ENCODE measurements at places on chromosomes 12 and 14.

DNA sequence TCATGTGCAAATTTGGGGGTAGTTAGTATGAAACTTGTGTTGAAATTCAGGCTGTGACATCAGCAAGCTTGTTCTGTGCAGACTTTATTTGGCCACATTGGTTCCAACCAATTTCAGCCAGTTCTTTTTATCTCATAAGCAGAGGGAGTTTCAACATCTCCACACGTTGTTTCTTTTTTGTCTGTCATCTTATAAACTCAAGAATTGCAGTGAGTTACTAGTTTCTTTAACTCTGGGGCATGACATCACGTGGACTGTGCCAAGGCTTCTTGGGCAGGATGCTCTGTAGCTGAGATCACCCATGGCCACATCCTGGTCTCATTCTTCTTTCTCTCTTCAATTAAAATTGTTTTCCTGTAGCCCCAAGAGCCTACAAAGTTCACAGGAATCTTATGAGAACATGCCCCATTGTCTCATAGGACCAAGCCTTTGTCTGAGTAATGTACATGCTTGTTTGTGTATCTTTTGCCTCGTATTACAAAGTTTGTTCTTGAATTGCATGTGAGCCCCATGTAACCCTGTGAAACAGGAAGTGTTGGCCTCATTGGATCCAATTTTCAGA, 982.0 kb upstream of the TMEM132C start:
- no peak for DNase-seq

DNA sequence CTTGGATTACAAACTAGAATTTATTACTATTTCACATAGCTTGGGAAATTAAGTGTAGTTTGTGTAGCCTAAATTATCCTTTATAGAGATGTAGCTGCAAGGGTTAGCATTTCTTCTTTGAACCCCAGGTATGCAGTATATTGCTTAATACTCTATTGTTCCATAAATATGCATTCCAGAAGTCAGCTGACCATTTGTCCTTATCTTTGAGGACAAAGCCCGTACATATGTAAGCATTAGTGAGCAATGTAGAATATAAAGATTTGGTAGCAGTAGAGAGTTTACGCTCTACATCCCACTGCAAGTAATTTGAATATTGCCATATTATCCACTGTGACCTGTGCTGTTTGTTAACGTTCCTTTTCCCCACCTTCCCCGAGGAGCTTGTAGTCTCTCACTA, 26.9 kb downstream of the PPM1A start:
- DNase-seq: no peak

DNA sequence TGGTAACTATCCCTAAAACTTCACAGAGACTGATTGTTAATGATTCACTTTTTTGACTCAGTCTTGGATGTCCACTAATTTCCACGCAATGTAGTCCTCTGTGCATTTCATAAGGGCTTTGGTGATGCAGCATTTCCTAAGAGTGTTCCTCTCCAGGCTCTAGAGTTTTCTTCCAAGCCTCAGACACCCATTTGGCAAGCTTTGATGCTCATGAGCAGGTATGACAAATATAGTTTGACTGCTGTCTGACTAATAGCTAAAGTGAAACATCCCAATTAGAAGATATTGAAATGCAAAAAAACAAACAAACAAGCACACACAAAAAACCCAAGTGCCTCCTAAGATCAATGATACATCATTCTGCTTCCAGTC, 1.5 kb upstream of the VAMP1 start:
- DNase-seq: no peak

DNA sequence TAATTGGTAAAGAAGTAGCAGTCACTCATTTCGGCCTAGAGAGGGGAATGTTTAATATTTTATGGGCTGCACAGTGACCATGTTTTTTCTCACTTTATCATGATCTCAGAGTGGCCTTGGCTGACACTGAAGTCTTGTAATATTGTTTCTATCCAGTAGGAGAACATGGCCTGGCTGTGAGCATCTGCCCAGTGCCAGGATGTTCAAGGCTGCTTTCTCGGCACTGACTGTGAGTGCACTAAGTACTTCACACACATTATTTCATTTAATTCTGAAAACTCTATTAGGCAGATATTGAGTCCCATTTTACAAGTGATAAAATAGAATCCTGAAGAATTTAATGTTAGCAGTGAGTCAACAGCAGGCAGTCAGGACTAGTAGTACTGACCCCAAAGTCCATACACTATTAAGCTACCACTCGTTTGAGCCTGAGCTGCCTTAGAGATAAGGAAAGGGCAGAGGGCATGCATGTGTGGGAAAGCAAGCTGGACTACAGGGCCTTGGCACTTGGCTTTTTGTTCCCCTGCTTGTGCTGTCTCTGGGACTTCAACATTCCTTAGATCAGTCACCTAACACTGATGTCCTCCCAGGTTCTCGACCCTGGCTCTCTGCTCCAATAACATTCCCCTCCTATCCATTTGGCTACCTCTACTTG, 42.2 kb upstream of the APPL2 start:
- no peak for DNase-seq

- no peak for DNase-seq
These were observed 13.9 kb upstream of the RPH3A start for GRCh38 chr12:112777387-112778310.

DNA sequence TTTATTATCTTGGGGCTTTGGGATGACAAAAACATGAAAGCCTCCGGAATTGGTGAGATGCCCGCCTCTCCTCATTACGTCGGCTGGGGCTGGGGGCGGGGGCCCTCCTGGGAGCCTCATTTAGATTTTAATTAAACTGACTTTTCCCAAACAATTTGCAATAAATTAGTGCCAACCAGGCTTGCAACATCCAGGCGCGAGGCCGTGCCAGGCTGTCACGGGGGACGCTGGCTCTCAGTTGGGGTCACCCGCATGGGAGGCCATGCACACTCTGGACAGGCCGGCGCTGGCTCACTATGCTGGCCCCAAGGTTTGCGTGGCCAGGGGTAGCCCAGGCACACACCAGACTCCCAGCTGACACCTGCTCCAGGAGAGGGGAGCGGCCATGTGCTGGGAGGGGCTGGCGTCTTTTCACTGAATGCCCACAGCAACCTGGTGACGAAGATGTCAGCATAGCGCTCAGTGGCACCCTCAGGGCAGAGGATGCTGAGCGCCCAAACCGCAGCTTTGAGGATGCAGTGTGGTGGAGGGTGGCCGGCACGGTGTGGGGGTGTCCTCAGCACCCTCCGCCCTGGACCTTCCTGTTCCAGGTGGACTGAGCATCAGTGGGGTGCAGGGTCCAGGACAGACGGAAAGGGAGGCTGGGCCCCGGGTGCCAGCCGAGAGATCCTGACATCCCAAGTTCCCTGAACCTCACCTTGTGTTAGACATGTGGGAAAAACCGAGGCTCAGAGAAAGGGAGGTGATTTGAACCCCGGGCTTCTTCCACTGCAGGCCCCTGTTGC, 190.8 kb upstream of the C14orf180 start:
- DNase-seq: no peak

GRCh38 chr14:92783813-92784431, 10.2 kb upstream of the GOLGA5 start:
- DNase-seq: no peak

DNA sequence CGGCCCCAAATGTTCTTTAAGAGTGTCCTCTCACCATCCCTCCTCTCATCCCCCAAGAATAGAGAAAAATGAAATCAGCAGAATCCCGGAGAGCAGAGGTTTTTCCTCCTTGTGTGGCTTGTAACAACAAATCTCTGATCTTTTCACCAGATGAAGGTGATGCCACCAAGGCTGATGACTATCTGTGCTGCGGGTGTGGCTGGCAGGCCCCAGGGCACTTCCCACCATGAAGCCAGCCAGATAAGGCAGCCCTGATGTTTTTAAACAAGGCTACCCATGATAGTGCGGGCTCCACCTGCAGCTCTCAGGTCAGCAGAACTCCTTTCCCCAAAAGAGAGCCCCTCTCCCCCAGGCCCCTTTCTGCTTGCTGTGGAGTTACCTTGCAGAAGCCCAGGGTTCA, 58.0 kb upstream of the PARP11 start:
- DNase-seq: no peak

DNA sequence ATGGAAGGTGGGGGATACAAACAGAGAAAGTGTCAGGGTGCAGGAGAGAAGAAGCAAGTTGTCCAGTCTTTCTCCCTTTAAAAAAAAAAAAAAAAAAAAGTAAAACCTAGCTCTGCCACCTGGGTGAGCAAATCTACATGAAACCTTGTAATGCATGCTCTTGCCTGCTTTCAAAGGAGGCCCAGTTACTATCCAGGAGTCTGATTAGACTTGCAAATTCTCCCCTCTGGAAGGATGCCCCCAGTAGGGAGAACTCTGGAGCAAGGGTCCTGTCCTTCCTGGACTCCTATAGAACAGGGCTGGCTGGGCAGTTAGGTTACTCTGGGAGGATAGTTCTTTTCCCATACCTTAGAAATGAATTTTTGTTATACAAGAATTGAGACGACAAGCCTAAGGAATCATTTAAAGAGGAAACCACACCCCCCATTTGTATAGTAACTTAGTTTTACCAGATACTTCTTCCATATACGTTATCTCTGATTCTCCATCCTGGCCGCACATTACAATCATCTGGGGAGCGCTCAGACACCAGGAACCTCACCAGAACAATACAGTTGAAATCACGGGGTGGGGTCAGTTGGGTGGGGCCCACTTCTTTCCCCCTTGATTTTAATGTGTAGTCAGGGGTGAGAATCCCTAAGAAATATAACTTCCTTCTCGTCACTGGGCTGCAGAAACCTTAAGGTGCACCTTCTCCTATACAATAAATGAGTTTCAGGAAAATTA, 30.5 kb downstream of the RAB35 start:
- DNase-seq: no peak

- DNase-seq: no peak
These were observed 505 bp downstream of the KCNC2 start for GRCh38 chr12:75208856-75209811.

DNA sequence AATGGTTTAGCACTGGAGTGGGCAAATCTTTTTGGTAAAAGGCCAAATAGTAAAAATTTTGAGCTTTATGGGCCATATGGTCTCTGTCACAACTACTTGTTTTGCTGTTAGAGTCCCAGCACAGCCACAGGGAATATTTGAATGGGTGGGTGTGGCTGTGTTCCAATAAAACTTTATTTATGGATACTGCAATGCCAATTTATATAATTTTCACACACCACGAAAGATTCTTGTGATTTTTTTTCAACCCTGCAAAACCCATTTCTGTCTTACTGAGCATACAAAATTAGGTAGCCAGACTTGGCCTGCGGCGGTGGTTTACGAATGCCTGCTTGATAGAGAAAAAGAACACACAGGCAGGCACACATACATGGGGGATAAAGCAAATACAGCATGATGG, 28.3 kb downstream of the TMEM120B start:
- no peak for DNase-seq

- no peak for DNase-seq
These were observed 18.5 kb upstream of the KRT80 start for GRCh38 chr12:52210186-52210924.

- no peak for DNase-seq
These were observed 8.1 kb upstream of the RNF34 start for GRCh38 chr12:121391619-121392324.

DNA sequence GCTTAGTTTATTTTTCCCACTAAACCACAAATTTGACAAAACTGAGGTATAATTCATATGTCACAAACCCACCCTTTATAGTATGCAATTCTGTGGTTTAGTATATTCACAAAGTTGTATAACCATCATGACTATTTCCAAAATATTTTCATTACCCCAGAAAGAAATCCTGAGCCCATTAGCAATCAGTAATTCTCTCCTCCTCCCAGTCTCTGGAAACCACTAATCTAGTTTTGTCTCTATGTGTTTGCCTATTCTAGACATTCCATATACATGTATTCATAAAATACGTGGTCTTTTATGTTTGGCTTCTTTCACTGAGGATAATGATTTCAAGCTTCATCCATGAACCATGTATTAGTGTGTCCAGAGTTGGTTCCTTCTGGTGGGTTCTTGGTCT, 267.6 kb downstream of the AEBP2 start:
- DNase-seq: no peak

GRCh38 chr12:57853864-57854556, 7.5 kb upstream of the CTDSP2 start:
- DNase-seq: no peak

GRCh38 chr12:116528065-116528464, 31.1 kb upstream of the MAP1LC3B2 start:
- no peak for DNase-seq

- DNase-seq: no peak
These were observed 50.0 kb downstream of the PTPRO start for GRCh38 chr12:15372352-15372751.

GRCh38 chr12:127270193-127270592, 996.8 kb upstream of the TMEM132C start:
- no peak for DNase-seq

DNA sequence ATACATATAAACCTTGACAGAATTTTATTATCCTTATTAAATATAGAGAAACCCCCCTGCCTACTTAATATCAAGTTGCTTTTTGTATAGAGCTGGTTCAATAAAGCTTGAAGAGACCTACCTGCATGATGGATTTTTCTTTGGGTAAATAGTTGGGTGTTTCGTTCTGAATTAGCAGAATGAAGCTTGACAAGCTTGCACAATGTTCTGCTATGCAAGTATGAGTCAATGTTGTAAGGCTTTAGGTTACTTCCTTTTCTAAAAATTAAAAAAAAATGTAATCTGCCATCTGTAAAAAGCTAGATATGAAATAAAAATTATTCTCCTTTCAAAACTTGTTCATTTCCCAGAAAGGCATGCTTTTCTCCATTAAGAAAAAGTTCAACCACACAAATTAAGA, 1662.6 kb upstream of the SEL1L start:
- DNase-seq: no peak

DNA sequence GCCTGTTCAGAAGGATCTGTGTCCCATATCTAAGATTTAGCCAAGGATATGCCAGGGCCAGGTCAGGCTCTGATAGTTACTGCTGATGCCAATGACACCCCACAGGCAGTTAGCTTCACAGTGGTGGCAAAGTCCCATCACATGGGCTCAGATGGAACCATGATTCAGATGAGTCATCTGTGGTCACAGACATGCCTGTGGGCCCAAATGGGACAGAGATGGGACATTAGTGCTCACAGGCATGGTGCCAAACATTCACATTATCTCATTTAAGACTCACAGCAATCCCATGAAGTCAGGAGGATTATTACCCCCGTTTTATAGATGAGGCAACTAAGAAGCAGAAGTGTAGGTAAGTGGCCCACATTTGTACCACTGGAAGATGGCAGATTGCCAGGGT, 207.8 kb downstream of the DPF3 start:
- DNase-seq: no peak

GRCh38 chr12:88931598-88931997, 351.3 kb upstream of the KITLG start:
- no peak for DNase-seq

GRCh38 chr12:88726806-88727720, 146.8 kb upstream of the KITLG start:
- no peak for DNase-seq

All from stimulated activated CD8-positive, alpha-beta memory T cell treated with anti-CD3 and anti-CD28 coated beads, Interleukin-12 subunit alpha, Interleukin-12 subunit beta, amount 100 ng/mL, for 4 hours (primary cell).